ENCODE measurements at places on chromosomes 7 and 10. TPM values are rescaled to one million over a fixed set of nuclear protein-coding genes. Genes with fewer than 3 reads are reported as not detected.

DNA sequence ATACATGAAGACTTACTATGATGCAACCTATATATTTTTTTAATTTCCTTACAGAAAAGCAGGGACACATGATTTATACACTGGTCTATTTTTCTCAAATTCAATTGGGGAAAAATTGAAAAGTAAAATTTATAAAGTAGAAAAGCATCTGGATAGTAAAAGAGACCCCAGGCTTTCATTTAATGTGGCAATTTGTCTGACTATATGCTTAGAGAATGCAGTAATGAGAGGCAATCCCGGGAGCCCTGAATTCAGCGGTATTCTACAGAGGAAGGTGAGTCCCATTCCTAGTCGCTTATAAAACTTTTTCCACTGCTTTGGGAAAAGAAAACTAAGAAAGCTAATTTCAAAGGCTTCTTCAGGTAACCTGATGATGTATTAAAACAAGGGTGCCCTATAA lies 167.1 kb downstream of the SEMA3D start:
- no peaks in the 10 kb centered on the region for H3K27me3 ChIP-seq
- DNase-seq, result no peak
- H3K36me3 ChIP-seq, result no peaks in the 10 kb centered on the region
- no peaks in the 10 kb centered on the region for H3K4me1 ChIP-seq
- no peak overlapping the region for H3K27ac ChIP-seq
- H3K4me3 ChIP-seq, result no peak overlapping the region

DNA sequence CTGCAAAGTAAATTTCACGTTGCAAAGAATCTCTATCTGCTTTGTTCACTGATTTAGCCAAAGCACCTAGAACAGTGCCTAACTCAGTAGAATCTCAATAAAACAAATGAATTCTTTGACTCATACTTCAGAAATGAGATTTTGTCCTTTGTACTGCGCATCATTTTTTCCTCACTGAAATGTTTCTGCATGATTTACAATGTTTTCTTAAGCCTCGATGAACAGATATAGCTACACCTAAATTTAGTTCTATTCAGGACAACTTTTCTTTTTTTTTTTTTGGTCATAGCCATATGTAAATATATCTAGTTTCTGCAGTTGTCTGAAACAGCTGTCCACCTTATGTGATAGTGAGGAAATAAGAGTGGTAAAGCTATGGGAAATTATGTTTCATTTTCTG lies 15.3 kb downstream of the GNAT3 start:
- no peaks in the 10 kb centered on the region for H3K36me3 ChIP-seq
- DNase-seq, result no peak
- no peaks in the 10 kb centered on the region for H3K27me3 ChIP-seq
- no peaks in the 10 kb centered on the region for H3K4me1 ChIP-seq
- H3K4me3 ChIP-seq, result no peak overlapping the region
- no peak overlapping the region for H3K27ac ChIP-seq

DNA sequence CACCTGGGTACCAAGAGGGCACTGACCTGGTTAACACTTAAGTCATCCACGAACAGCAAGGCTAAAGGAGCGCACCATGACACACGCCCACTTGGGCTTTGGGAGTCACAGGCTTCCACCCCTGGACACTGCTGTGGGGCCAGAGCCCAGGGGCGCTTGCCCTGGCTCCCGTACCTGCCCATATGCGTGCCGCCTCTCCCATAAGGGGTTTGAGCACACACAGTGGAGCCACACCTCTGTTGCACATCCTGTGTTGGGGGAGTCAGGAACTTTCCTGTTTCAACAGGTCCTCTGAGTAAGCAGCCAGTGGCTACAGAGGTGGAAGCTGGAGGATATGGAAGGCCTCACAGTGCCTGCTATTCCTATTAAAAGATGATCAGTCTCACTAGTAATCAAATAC lies 152.0 kb downstream of the REEP3 start:
- peaks cover 10% of the 10 kb centered on the region for H3K27me3 ChIP-seq
- H3K27ac ChIP-seq, result no peak overlapping the region
- H3K36me3 ChIP-seq, result no peaks in the 10 kb centered on the region
- no peak for DNase-seq
- H3K4me1 ChIP-seq, result no peaks in the 10 kb centered on the region

- H3K27ac ChIP-seq, result no peak overlapping the region
- peaks cover 1% of the 10 kb centered on the region for H3K27me3 ChIP-seq
- no peaks in the 10 kb centered on the region for H3K4me1 ChIP-seq
- no peak for DNase-seq
Measured at GRCh38 chr7:3836855-3837254, 535.8 kb downstream of the SDK1 start.

DNA sequence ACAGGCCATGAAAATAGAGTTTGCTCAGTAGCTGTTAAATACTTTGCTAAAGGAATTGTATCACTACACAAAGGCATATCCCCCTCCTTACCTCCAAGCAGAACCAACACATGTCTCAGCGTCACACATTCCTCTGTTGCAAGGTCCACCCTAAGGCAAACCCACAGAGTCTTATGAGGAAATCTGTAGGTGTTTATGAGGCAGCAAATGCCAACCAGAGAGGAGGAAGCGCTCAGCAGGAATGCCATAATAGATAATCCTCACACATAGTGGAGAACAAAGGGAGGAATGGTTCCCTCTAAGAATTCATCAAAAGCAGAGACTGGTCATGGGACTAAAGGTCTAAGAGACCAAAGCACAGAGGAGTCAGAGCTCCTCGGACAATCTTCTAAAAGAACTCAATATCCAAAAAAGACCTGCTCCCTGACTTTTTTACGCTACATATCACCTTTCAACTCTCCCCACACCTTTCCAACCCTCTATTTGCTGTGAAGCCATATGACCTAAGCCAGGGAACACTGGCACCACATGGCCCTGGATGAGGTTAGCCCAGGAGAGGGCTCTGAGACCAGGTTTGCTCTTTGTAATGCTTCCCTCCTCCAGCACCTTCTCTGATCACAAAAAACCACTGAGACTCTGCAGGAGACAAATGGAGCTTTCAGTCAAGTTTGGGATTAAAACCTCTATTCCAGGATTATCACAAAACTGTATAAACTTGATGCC lies 7.3 kb downstream of the SLC25A13 start:
- H3K4me3 ChIP-seq, result no peak overlapping the region
- H3K36me3 ChIP-seq, result peaks cover 21% of the 10 kb centered on the region
- H3K4me1 ChIP-seq, result peaks cover 24% of the 10 kb centered on the region
- no peaks in the 10 kb centered on the region for H3K27me3 ChIP-seq
- H3K27ac ChIP-seq, result no peak overlapping the region

The HTR7 gene
- total RNA-seq, result not detected
